ENCODE measurements at places on chromosomes 3 and 15.

- no peak for DNase-seq
Measured at GRCh38 chr15:29682781-29683180, 139.5 kb downstream of the TJP1 start.

DNA sequence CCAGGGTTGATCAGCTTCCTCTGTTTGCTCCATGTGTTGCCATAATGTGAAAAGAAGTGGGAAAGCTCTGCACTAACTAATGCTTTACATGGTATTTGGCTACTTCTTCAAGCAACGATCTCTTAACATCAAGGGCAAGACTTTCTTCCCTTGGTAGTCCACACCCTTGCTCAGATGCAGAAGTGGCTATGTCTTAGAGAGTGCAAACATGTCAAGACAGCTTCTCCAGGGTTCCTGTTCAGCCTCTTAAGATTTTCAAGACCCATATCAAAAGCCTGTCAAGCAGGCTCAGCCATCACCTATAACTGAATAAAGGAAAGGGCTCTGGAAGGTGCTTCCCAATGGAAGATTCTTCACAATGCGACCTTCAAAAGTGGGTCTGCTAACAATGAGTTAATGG lies 64.8 kb upstream of the CSTA start:
- no peak for DNase-seq

DNA sequence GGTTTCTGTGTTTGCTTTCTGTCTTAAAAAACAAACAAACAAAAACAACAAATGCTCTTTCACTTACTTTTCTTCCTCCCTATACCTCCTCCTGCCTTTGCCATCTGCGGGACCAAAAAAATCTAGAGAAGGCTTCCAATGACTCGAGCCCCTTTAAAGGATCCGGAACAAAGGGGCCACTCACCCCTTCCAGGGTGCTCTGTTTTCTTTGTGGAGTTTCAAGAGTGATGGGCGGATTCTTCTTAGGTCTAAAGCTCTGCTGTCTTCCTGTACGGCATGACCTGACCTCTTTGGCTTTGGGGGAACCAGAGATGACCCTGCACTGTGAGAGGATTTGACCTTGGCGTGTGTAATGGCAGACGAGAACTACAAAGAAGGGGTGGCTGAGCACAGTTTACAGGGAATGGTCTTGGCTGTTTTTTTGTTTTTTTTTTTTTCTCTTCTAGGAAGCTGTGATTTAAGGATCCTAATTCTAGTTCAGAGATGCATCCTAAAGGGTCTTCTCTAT lies 2.2 kb upstream of the MUC20 start:
- no peak for DNase-seq

GRCh38 chr3:71565976-71566375 lies 17.6 kb downstream of the FOXP1 start:
- no peak for DNase-seq

All from HCEC 1CT (cell line).